ENCODE measurements at places on chromosomes 2 and 18.

DNA sequence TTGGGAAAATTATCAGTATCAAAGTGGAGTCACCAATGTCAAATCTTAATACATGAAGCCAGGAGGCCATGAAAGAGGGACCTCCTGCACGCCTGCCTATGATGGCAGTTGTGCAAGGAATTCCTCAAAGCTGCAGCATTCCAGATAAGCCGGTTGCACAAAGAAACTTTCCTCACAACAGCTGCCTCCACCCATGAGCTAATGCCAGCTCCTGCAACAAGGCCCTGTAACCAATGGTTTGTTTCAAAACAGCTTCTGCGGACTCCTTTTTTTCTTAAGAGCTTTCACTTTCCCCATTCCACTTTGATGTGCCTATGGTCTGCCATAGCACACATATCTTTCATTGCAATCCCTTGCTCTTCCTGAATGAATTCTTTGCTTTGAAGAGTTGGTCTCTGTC is 22.4 kb downstream of the TMEM200C start:
- DNase-seq = no peak

GRCh38 chr2:13611939-13612338 is 895.2 kb downstream of the TRIB2 start:
- DNase-seq = no peak

GRCh38 chr18:57249179-57249578 is 102.3 kb downstream of the BOD1L2 start:
- DNase-seq = no peak

DNA sequence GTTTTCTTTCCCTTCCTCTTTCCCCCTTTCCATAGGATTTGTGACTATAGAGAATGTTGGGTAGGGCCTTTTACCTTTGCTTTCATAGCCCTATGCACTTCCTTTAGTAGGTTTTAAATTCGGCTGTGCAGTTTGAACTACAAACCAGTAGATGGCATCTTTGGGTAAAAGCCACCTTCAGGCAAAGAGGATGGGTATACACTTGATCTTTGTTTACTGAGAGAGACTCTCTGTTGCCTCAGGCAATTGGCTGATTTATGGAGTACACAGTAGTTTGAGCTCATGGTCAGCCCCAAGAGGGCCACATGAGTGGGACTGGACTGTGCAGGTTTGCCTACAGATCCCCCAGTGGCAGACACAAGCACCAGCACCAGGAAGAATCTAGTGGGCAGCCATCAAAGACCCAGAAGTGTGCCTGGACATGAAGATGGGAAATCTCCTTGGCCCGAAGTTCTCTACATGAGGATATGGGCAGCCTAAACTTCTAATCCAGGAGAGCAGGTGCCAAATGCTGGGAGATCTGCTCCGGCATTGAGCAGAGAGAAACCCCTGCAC is 1304.3 kb upstream of the DDX18 start:
- no peak for DNase-seq

Measured in B cell (primary cell).